ENCODE measurements at places on chromosomes 3 and 15.
A peak's percentile ranks its signal among the peaks of the same experiment; 100 is the strongest.

- no peak for DNase-seq
Measured at GRCh38 chr3:62131620-62132019, 241.7 kb downstream of the FEZF2 start.

DNA sequence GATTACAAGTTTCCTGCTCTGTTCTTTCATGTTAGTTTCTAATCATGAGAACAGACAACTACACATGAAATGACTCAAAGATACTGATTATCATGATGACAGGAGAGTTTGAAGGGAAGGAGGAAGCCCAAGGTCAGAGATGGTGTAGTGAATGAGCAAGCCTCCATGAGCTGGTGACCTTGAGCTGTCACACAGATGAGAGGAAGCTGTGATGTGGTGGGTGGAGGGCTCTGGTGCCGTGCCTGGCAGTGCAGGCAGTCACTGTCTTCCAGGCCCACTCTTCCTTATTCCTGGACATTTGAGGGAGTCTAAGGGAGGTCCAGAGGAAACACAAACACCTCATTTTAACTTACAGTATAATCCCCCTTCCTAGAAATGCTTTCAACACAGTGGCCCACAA, 133.4 kb upstream of the ROPN1 start:
- DNase-seq = no peak

DNA sequence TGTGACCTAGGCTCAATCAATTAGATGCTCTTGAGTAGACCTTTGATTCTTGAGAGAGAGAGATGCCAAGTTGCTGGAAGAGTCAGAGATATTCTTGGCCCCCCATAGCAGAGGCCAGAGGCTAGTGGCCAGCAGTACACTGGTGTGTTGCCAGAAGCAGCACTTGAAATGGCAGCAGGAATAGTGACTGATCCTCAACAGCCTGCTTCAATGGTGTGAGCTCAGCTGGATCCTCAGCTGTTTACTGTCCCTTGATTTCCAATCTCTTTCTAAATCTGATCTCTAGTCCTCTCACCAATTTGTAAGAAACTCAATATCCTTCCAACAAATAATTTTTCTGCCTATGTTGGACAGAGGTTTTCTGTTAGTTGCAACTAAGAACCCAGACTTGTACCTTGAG, 170.3 kb upstream of the CCDC54 start:
- DNase-seq = no peak

GRCh38 chr15:77013776-77014131, 18.8 kb downstream of the PSTPIP1 start:
- peak; percentile 76 for DNase-seq

- DNase-seq = peak; percentile 9
Measured at GRCh38 chr3:73502609-73503583, 121.8 kb downstream of the PDZRN3 start.

DNA sequence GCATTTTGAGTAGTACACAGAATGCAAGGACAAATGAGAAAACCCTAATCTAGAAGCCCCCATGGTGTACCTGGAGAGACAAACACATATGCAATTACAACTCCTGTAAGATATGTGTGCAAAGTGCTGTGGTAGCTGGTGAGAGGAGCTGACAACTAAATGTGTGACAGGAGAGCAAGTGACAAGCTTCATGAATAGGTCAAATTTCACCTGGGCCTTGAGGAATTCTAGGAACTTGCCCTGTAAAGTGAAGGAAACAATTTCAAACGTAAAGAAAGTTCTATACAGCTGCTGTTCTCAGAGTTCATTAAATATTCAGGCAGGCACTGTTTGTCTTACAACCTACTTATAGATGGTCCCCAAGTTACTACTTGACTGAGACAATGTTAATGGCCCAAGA, 437.0 kb downstream of the TUSC7 start:
- no peak for DNase-seq

DNA sequence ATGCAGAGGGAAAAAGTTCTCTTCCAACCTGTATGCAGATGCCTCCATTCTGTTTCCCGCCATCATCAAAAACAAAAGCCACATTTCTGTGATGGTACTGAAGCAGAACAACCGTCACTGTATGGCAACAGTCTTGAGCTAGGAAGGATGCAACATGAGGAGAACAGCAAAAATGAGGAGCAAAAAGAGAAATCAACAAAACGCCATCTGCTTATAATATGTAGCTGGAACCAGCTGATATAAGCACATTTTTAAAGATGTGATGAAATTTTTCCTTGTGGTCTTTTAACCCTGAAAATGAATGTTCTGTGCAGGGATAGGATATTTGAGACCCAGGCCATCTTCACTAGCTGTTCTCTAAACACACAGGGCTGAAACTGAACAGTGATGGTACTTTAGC, 287.0 kb downstream of the ZIC4 start:
- DNase-seq = no peak

- no peak for DNase-seq
Measured at GRCh38 chr15:57505056-57505715, 86.5 kb upstream of the MYZAP start.

DNA sequence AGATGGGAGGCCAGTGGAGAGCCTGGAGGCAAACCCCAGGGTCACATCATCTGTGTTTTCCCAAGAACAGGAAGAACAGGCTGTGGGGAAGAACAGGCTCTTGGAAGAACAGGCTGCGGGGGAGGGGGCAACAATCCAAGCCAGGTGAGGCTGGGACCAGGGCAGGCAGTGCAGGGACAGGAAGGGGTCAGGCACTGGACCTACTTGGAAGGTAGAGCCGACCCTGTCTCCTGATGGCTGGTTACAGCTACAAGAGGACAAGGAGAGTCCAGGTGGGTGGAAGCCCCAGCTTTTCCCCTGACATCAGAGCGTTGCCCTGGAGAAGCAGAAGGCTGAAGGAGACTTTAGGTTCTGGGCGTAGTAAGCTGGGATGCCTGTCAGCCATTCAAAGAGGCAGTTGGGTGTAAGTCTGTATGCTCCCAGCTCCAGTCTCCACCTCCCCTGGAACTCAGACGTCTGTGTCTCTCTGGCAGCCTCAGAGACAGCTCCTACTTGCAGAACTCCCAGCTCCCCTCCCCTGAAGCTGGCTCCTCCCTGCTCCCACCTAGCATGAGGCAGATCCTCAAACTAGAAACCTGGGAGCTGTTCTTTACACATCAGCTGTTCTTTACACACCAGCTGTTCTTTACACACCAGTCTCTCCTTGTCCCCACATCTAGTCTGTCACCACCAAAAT, 130.9 kb downstream of the DNAJB8 start:
- DNase-seq = no peak

DNA sequence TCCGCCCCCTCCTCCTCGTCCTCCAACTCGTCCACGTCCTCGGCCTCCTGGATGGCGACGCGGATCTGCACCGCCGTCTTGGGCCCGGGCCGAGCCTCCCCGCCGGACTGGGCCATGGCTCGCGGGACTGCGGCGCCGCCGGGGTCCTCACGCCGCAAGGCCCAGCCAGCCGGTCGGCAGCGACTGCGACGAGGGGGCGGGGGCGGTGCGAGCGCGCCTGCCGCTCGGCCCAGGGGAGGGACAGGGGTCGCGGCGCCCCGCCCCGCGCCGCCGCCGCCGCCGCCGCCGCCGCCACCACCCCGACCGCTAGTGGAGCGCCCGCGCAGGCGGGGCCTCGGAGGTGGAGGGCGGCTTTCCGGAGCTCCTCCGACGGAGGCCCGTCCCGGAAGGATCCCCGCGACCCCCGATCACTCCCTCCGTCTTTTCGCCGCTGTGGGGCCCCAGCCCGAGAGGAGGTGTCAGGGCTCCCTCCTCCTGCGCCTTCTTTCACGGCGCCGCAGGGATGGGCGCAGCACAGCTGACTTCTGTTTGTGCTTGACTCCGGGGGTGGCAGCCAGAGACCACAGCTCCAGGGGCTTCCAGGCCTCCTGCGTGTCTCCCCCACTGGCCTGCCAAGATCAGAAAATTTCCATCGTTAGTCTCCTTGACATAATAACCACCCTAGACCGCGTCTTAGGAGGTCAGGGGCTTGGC, at the start of gene LARP6:
LARP6 (minus strand) TSS at position 185 of the 693 bp plus-strand sequence; CDS start at position 116, 69 bp downstream.
- no peak for DNase-seq

GRCh38 chr15:66833371-66833770, 131.3 kb downstream of the SMAD6 start:
- DNase-seq = no peak

DNA sequence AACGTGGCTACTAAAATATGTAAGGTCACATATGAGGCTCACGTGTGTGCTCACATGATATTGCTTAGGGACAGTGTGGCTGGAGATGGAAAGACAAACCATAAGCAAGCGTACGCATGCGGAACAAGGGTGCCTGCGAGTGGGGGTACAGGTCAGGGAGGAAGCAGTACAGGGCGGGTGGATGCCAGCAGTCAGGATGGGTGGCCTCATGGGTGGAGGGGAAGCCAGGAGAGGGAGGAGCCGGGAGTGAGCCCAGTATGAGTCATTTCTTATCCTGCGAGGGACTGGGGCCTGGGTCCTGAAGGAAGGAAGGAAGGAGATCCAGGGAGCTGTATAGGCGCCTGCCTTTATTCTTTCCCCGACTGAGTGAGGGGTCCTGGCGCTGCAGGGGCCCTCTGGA, 42.0 kb upstream of the CGNL1 start:
- no peak for DNase-seq

- no peak for DNase-seq
Measured at GRCh38 chr15:27889258-27889657, 209.9 kb downstream of the OCA2 start.

- DNase-seq = no peak
Measured at GRCh38 chr15:91866971-91867372, 13.5 kb downstream of the SLCO3A1 start.

GRCh38 chr3:141853081-141853601, 23.3 kb upstream of the ATP1B3 start:
- no peak for DNase-seq

- no peak for DNase-seq
Measured at GRCh38 chr15:100940767-100941379, 21.7 kb downstream of the LRRK1 start.

DNA sequence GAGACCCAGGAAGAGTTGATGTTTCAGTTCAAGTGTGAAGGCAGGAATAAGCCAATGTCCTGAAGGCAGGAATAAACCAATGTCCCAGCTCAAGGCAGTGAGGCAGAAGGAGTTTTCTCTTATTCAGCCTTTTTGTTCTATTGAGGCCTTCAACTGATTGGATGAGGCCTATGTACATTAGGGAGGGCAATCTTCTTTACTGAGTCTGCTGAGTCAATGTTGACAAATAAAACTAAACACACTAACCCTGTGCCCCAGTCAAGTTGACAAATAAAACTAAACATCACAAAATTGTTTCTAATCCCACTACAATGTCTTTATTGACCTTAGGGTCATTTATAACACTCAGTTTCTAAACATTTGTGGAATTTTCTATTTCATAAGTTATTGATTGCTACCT, 100.0 kb downstream of the CACNA2D3 start:
- no peak for DNase-seq

DNA sequence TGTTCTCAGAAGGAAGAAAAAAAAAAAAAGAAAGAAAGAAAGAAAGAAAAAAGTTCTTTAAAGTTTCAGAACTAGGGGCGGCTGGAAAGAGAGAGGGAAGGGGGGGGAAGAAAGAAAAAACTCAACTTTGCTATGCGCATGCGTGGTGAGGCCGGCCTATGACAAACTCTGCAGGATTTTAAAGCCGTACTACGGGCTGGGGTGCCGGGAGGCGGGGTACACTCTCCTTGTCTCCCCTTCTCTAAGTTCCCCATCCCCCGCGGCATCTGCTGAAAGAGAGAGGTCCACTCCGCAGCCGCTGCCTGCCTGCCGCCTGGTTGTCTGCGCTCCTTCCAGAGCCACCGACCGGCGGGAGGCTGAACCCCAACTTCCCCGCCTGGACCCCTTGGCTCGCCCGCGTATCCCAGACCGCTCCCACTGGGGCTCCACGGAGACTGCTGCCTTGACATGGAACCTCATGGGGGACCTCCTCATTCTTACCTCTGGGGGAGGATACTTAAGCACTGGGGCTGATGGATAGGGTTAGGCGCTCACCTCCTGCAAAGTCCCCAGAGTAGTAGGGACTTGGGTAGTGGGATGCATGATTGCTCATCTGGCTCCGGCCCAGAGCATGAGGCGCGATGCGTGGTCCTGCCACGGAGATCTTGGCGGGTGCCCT, 1.4 kb upstream of the WNT5A start:
- no peak for DNase-seq

DNA sequence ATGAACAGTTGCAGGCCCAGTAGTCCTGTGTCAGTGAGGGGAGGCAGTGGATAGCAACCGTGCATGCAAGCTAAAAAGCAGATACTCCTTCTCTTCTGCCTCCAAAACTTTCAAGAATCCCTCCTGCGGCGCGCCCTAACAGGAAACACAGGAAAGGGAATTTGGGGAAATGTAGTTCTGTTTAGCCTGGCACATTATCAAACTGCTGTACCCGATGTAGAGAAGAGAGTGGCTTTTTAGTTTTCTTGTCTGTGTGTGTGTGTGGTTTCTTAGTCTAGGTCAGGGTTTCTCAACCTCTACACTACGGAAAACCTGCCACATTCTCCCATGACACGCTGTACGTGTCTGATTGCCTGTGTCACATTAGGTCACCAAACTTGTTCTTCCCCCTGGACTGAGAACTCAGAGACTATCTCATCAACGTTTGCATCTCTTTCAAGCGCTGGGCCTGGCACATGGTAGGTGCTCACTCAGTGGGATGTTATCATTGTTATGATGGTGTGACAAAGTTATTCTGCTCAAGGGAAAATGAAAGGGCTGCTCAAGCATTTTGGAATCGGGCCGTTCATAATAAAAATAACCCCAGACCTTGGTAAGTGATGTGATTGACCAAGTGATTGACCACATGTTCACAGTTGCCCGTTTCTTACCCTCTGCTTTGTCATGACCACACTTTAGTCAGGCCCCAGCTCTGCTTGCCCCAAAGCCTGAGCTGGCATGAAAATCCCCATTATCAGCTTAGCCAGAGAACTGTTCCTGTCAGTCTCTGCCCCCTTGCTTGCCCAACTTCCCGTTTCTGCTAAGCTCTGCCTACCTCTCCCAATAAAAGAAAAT, 33.2 kb downstream of the TM4SF4 start:
- no peak for DNase-seq

GRCh38 chr15:74168711-74169126, 4.8 kb upstream of the ISLR start:
- no peak for DNase-seq

DNA sequence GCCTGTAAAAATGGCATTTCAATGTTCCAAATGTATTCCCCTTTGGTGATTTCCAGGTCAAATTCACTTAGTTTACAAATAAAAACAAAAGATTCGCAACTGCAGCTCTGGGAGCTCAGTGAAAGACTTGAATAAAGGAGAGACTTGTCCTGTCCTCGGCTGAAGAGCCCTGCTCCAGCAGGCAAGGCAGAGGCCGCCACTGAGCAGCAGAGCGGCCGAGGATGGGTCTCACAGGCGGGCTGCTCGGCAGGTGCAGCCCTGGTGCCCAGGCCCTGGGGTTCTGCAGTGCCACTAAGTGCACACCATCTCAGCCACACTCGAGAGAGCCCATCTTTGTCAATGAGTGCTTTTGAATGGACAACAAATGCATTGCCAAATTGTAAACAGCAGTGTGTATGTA, 856.2 kb downstream of the AGBL1 start:
- DNase-seq = no peak

GRCh38 chr3:197846491-197846890, 55.4 kb downstream of the LRCH3 start:
- DNase-seq = no peak

Measured in stimulated activated CD4-positive, alpha-beta T cell treated with anti-CD3 and anti-CD28 coated beads, Interleukin-15, amount 100 ng/mL, for 1 hour (primary cell).